ENCODE measurements at places on chromosomes 1 and 21. TPM values are rescaled to one million over a fixed set of nuclear protein-coding genes. Genes with fewer than 3 reads are reported as not detected.

DNA sequence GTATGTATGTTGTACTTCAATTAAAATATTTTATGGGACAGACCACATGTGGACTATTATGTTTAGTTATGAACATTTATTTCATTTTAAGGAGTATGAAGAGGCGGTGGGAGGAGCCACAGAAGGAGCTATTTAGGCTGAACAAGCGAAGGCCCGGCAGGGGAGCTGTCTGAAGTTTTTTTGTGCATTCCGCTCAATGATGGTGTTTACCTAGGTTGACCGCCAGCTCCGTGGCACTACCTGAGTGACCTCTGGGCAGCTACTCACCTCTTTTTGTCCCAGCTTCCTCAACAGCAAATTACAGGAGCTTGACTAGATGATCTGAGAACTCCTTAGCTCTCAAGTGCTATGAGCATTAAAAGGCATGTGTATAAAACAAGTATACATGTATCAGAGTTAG lies 32.7 kb upstream of the C1orf198 start:
- DNase-seq: no peak

The FMN2 gene
- not detected for total RNA-seq

The FAM163A gene
- not detected for total RNA-seq

The DDR2 gene
- 0.41 TPM for total RNA-seq

The ACTA1 gene
- total RNA-seq: not detected

DNA sequence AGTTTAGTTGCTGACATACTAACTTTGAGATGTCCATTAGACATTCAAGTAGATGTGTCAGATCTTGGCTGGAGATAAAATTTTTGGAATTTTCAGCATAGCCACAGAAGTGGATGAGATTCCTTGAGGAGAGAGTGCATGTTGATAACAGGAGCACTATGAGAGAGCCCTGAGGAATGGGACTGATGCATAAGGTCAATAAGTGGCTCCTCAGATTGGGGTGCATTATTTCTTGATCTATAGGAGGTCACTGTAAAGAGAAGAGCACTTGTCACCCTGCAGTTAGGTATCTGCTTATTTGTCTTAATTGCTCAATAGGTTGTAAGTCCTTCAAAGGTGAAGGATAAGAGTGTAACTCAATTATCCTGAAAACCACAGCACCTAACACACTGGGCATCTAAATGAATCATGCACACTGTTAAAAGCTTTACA lies 52.0 kb upstream of the TACSTD2 start:
- DNase-seq: no peak
